Kidney (tissue), 22 donors: ENCODE measurements at places on chromosomes 5 and 9. TPM values are rescaled to one million over a fixed set of nuclear protein-coding genes. Genes with fewer than 3 reads are reported as not detected.

- no peak for DNase-seq
Observed at GRCh38 chr5:138369261-138369660, 16.8 kb downstream of the KDM3B start.

Gene TAF11L2
- not detected for total RNA-seq

GRCh38 chr5:961711-962240 lies 46.8 kb upstream of the NKD2 start:
- no peak for DNase-seq

GRCh38 chr5:150853561-150853960 lies 7.2 kb downstream of the IRGM start:
- no peak for DNase-seq

- no peak for DNase-seq
Observed at GRCh38 chr5:34930462-34930844, 1.1 kb downstream of the DNAJC21 start.

GRCh38 chr5:166883016-166883415 lies 1408.4 kb upstream of the WWC1 start:
- DNase-seq = no peak

Gene ICE1
- 32.8 TPM for total RNA-seq

- DNase-seq = no peak
Observed at GRCh38 chr9:98081477-98082219, 25.1 kb downstream of the NANS start.

Gene GABRA1
- total RNA-seq = not detected

DNA sequence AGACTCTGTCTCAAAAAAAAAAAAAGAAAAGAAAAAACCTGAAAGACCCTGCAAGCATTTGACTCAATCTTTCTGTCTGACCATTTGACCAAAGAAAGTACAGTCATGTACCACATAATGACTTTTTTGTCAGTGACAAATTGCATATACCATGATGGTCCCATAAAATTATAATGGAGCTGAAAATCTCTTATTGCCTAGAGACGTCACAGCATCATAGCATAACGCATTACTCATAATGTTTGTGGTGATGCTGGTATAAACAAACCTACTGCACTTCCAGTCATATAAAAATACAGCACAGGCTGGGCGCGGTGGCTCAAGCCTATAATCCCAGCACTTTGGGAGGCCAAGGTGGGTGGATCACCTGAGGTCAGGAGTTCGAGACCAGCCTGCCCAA lies 10.5 kb downstream of the ECM2 start:
- DNase-seq = no peak

Gene PCDHGB3
- total RNA-seq = 4.4 TPM

DNA sequence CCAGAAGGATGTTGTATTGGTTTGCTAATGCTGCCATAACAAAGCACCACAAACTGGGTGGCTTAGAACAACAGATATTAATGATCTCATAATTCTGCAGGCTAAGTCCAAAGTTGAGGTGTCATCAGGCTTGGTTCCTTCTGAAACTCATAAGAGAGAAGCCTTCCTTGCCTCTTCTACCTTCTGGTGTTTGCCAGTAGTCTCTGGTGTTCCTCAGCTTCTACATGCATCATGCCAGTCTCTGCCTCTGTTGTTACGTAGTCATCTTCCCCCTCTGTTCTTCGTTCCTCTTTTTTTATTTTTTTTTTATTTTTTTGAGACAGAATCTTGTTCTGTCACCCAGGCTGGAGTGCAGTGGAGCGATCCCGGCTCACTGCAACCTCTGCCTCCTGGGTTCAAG lies 61.8 kb downstream of the LRRC70 start:
- DNase-seq = no peak

DNA sequence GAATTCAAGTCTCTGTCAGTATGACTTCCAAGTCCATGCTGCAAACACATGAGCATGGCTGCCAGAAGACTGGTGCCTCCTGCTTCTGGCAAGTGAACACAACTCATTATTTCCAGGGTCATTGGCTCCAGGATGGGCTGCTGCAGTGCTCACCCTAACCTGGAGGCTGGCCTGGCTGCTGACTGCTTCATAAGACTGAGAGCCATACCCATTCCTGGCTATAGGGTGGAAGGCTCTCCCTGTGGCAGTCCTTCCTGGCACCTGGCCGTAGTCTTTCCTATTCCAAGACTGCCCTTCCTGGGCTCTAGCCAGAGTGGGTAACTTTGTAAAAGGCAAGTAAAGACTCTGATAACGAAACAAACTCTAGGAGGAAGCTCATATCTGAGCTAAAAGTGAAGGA lies 51.2 kb downstream of the CXXC5 start:
- DNase-seq = peak; percentile 9

- DNase-seq = no peak
Observed at GRCh38 chr5:79582186-79582585, 30.1 kb upstream of the TENT2 start.

Gene ADAMTSL2
- total RNA-seq = 32.1 TPM

GRCh38 chr5:1517838-1518237 lies 5.9 kb downstream of the LPCAT1 start:
- DNase-seq = peak; percentile 61

Gene TEX48
- not detected for total RNA-seq

DNA sequence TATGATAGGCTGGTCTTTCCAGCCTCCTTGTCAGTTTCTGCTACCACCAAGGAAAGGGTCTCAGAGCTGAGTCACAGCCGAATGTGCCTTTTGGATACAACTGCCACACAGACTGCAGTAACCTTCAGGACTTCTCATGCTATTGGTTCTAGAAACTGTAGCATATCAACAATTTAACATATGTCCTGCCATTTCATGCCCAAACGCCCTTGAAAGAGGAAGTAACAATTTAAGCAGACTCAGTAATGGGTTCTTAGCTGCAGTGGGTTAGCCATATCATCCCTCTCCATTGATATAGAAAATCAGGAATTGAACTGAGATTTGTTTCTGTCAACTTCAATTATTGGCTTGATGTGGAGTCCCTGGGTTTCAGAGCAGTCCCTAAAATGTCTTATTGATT lies 4.1 kb upstream of the CLK4 start:
- DNase-seq = no peak

Gene ERMP1
- 89.6 TPM for total RNA-seq
